ENCODE measurements at places on chromosomes 16 and 17.

DNA sequence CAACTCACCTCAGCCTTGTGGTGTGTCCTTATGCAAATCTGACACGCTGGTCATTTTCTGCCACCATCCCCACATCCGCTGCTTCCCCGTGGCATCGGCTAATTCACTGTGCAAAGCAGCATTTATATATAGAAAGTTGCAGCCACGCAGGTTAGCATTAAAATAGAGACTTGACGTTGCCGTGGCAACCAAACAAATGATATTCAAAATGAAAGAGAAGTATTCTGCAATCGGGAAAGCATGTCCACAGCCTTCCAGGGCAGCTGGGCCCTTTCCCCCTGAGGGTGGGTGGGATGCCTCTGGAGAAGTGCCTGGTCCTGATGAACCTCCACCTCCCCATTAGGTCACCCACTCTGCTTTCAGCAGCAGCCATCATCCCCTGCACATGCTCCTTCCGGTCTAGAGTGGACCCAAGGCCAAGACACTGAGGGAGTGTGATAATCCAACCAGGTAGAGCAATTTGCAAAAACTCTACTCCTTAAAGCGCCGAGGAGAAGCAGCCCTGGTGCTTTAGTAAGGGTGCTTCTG lies 138.7 kb downstream of the GAS7 start:
- DNase-seq, result no peak

DNA sequence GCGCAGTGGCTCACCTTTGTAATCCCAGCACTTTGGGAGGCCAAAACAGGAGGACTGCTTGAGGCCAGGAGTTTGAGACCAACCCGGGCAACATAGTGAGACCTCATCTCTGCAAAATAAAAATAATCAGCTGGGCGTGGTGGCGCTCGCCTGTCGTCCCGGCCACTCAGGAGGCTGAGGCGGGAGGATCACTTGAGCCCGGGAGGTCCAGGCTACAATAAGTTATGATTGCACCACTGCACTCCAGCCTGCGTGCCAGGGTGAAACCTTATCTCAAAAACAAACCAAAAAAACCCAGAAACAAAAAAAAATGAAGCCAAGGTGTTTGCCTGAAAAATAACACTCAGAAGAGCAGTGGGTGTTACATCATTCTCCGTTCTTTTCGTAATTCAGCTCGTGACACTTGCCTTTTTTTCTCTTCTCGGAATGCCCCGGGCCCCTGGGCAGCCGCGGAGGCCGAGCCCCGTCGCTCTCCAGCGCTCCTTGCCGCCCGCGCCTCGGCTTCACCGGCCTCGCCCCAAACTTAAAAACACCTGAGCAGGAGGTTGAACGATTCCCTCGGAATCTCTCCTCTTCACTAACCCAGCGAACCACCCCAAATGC lies 17.0 kb downstream of the PRCD start:
- no peak for DNase-seq

GRCh38 chr16:30082545-30083090 lies 6.8 kb downstream of the PPP4C start:
- DNase-seq, result no peak

- DNase-seq, result no peak
Measured at GRCh38 chr16:56245197-56245596, 53.9 kb downstream of the GNAO1 start.

GRCh38 chr16:588639-588888 lies 1.3 kb upstream of the RAB40C start:
- DNase-seq, result peak; percentile 63

DNA sequence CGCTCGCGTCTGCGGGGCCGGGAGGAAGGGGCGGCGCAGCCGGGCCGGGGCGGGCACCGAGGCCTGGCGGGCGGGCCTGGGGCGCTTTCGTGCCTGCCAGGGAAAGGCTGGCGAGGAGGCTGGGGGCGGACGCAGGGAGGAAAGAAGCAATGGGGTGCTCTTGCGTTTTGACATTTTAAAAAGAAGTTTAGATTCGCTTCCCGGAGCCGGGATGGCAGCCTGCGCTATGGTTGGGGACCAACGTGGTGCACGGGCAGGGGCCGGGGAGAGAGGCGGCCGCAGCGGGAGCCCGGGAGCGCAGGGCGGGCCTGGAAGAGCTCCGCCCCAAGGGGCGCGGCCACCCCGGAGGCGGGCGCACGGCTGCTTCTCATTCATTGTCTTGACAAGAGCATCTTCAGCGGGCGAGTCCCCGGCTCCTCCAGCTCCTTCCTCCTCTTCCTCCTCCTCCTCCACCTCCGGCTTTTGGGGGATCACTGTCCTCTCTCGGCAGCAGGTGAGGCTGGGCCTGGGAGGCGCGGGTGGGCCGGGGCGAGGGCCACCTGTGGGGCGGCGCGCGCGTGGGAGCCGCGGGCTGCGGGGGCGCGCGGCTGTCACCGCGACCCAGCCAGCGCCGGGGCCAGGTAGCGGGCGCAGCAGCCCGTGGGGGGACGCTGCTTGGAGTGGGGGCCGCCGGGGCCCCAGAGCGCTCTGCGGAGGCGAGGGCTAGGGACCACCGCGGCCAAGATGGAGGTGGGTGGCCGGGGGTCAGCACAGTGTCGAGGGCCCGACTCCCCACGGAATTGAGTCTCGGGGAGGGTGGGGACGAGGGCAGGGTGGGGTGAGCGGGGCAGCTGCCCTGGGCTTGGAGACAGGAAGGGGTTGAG lies at the start of gene CORO1A:
TSS of gene CORO1A (plus strand) at position 370 of the 863 bp plus-strand sequence. CDS start 1,608 bp downstream, outside the sequence.
- peak; percentile 28 for DNase-seq

DNA sequence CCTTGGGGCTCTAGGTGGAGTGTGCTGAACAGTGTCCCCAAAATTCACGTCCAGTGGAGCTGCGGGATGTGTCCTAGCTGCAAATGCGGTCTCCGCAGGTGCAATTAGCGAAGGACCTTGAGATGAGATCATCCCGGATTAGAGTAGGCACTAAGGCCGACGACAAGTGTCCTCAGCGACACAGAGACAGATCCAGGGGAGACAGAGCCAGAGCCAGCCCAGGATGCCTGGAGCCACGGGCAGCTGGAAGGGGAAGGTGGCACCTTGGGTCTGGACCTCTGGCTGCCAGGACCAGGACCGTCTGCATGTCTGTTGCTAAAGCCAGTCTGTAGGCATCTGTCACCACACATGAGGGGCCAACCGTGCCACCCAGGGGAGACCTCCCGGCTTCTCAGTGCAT lies 24.5 kb downstream of the SLC7A5 start:
- DNase-seq, result no peak

DNA sequence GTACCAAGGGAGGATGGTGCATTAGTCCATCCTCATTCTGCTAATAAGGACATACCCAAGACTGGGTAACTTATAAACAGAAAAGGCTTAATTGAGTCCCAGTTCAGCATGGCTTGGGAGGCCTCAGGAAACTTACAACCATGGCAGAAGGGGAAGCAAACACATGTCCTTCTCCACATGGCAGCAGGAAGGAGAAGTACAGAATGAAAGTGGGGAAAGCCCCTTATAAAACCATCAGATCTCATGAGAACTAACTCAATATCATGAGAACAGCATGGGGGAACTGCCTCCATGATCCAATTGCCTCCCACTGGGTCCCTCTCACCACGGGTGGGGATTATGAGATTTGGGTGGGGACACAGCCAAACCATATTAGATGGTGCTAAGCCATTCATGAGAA lies 84.5 kb downstream of the SEC14L1 start:
- no peak for DNase-seq

DNA sequence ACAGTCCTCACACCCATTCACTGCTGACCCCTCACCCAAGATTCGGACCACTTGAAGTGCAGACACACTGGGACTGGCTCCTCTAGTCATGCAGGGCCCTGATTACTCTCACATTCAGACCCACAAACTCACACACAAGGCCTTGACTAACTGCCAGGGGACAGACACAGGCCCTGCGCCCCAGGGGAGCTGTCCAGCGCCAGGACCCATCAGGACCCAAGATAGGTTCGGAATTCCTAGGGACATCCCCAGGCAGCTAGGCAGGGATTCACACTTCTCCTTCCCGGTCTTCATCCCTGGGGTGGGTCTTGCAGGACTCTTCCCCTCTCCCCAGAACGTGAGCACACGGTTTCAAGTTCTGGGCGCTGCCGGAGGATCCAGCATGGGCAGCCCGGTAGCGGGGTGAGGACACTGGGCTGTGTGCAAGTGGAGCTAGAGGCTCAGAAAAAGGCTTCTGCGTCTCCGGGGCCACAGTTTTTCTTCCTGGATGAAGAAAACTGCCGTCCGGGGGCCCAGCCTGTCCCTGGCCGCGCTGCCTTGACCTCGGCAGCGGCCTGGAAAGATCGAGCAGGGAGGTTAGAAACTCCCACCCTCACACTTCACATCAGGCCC lies 1.6 kb downstream of the SEZ6 start:
- no peak for DNase-seq

GRCh38 chr17:40415390-40415789 lies 2.3 kb downstream of the TOP2A start:
- peak; percentile 56 for DNase-seq

DNA sequence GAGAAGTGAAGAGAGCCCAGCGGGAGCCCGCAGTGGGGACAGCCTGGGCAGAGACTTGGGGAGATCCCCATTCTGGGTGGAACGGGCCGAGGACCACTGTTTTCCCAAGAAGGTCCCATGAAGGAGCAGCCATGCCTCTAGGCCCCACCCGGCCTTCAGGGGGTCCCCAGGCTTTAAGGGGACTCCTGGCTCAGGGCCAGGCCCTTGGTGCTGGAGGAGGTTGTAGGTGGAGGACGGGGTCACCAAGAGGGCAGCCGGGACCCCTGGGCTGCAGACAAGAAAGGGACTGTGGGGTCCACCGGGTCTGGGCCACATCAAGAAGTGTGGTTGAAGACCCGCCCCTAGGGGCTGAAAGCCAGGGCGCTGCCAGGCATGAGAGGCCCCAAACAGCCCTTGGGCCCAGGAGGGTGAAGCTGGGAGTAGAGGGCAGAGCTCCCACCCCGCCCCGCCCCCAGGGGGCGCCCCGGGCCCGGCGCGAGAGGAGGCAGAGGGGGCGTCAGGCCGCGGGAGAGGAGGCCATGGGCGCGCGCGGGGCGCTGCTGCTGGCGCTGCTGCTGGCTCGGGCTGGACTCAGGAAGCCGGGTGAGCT lies at the start of gene PRSS21:
TSS of gene PRSS21 (plus strand) at position 487 of the 589 bp plus-strand sequence. CDS start at position 519, 32 bp downstream.
- no peak for DNase-seq

Measured in hematopoietic multipotent progenitor cell treated with erythropoietin and hydrocortisone succinate and interleukin-3 and kit ligand, for 17 days (in vitro differentiated cells).